ENCODE measurements at places on chromosomes 1 and 21.

GRCh38 chr1:22024485-22025367 lies 23.3 kb downstream of the CELA3A start:
- peak; percentile 84 for DNase-seq

DNA sequence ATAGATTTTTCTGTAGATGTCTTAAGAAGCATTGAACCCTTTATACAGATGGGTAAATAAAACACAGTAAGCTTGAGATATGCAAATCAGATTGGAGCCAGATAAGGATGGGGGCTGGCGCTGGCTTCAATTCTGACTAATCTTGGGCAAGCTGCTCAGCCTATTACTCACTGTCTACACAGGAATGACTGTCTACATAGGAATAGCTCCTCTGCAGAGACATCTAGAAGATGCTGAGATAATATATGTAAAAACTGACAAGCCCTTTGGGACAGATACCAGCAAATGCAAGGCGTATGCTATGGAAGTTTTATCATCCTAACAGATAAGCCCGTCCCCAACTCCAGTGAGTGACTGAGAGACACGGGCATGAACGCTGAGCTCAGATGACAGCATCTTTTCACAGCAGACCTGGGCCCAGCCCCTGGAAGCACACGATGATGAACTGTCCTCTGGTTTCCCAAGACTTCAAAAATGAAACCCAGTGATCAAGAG lies 1.7 kb downstream of the CLDN14 start:
- no peak for DNase-seq

GRCh38 chr1:19368964-19369363 lies 56.8 kb downstream of the SLC66A1 start:
- no peak for DNase-seq

DNA sequence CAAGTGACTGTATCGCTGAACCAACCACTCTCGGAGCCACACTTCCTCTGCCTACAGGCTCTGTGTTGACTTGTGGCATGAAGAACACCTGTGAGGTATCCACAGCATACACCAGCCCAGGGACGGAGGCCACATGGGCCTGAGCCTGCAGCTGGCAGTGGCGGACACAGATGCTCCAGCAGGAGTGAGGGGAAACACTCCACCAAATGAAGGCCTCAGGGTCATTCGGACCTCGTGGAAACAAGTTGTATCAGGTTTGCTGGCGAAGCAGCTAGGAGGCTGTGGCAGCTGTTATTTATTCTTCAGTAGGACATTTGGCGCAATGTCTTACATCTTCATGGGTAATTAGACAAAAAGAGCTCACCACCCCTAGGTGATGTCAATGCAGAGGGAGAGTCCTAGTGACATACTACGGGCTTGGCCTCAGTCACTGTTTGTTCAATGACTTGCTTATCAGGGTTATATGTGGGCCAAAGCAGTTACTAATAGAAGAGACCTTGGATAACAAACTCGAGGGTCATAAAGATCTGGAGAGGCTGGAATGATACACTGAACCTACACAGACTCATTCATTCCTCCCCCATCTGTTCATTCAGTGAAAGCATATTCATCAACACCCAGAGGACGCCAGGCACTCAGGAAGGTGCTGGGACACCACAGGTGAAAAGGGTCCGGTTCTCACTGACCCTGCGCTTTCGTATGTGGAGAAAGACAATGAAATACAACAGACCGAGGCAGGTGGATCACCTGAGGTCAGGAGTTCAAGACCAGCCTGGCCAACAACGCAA lies 11.6 kb upstream of the ETS2 start:
- DNase-seq, result no peak

- no peak for DNase-seq
Observed at GRCh38 chr1:8016210-8016894, 9.8 kb downstream of the ERRFI1 start.

DNA sequence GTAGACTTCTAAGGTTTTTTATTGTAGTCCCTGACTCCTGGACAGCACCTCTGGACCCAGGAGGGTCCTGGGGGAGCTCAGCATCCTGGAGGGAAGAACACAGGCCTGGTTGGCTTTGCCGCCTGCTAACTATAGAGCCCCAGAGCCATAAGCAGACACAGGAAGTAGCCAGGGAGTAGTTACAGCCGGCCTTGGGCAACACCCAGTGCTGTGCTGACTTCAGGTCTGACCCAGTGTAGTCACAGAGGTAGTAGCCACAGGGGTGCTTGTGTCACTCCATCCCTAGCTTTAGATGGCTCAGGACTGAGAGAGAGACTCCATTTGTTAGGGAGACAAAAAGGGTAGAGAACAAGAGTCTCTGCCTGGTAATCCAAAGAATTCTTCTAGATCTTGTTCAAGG lies 21.9 kb downstream of the MCOLN2 start:
- no peak for DNase-seq

DNA sequence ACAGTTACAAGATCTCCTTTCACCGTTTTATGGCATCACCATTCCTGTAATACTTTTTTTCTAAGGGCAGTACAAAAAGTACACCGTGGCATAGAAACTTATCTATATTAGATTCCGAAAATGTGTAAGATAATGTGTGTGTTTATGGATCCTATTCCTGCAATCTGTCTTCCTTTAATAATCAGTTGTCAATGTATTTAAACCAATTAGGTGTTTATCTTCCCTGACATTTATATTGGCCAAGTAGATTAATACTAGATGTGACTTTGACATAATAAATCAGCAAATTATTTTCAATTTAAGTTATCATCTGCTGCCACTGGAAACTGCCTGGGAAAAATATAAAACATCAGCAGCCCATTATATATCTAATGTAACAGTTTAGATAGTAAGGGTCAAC lies 770.3 kb upstream of the ADGRL2 start:
- DNase-seq, result no peak

- no peak for DNase-seq
Observed at GRCh38 chr1:193553564-193553963, 367.2 kb upstream of the B3GALT2 start.

DNA sequence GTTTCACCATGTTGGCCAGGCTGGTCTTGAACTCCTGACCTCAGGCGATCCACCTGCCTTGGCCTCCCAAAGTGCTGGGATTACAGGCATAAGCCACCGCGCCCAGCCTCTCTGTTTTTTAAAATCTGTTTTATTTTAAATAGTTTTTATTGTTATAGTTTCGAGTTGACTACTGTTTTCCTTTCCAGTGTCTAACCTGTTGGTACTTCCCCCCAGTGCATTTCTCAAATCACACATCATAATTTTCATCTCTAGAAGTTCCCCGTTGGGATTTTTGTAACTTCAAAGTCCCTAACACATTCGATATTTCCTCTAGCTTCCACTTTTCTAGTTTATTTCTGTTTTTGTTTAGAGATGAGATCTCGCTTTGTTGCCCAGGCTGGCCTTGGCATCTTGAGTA lies 7.5 kb downstream of the HES4 start:
- no peak for DNase-seq

DNA sequence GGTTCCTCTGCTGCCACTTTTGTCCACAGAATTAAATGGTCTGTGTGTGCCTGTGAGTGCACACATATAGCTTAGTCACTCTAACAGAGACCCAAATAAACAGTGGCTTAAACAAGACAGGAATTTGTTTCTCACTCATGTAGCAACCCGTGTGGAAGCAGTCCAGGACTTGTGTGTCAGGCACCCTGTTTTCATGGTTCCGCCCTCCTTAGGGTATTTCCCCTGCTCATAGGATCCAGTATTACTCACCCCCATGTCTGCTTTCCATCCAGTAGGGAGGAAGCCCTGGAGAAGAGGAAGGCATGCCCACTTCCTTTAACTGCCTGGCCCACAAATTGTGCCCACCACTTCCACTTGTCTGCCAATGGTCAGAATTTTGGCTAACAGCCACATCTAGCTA lies 41.3 kb upstream of the TACSTD2 start:
- no peak for DNase-seq

GRCh38 chr1:95554408-95554807 lies 320.4 kb downstream of the RWDD3 start:
- DNase-seq, result no peak

- DNase-seq, result no peak
Observed at GRCh38 chr1:32774950-32775634, 42.1 kb downstream of the YARS1 start.

GRCh38 chr1:200265881-200266280 lies 144.0 kb downstream of the ZNF281 start:
- no peak for DNase-seq

DNA sequence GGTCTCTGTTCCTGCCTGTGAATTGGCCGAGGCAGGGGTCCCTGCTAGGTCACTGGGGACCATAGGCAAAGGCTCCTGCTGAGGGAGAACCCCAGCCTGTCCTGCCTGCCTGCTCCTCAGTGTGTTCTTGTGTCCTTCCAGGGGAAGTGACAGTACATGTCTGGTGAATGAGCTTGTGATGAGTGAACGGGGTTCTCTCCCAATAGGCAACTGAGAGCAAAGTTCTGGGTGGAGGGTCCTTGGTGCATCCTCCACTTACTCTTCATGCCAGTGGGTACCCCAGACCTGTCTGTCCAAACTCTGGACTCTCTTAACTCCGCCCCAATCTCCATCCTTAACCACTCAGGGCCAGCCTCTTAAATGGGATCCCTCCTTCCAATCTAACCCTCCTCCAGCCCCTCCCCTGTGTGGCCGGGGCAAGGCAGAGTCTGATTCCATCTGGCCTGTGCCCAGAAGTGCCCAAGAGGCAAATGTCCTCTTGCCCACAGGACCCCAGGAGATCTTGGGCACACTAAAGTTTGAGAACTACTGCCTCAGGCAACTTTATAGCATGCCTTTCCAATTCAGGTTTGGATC lies 2.0 kb downstream of the XKR8 start:
- no peak for DNase-seq

DNA sequence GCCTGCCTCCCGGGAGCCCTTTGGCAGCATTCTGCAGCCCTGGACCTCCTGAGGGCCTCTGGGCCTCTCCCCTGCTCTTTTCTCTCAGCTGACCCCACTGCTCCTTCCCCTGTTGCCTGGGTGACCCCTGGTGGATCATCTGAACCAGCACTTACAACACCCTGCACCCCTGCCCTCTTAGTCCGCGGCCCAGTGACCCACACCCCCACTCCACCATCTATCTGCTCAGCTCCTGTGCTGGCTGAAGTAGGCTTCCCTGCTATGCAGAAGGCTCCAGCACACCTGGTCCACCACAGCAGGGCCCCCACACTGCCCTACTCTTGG lies 74.0 kb downstream of the DMRTA2 start:
- no peak for DNase-seq

DNA sequence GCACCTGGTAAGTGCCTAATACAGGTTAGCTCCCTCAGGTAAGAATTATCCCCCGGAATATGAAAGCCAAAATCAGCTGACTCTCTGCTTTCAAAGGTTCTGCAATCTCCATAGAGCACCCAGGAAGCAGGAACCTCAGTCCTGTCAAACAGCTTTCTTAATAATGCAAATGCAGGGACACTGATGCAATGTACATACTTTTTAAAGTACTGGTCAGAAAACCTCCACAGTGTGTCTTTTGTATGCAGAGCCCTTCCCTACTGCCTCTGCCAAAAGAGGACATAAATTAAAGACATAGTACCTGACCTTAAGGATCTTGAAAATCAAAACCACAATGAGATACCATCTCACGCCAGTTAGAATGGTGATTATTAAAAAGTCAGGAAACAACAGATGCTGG lies 365.0 kb upstream of the KAZN start:
- DNase-seq, result no peak

DNA sequence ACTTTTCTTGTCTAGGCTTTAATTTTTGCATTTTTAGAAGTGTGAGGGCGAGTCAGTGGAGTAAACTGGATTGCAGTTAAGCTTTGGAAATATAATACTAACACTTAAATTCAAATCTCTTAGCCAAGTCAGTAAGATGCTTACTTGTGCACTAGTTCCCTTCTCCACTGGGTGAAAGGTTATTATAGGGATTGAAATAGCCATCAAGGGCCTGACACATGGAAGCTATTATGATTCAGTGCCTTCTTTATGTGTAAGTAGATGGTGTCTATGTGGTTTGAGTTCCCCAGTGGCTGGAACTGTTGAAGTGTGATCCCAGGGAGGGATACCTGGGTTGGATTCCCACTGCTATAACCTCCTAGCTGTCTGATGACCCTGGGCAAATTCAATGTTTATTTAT lies 24.7 kb upstream of the DMRTA2 start:
- DNase-seq, result no peak

DNA sequence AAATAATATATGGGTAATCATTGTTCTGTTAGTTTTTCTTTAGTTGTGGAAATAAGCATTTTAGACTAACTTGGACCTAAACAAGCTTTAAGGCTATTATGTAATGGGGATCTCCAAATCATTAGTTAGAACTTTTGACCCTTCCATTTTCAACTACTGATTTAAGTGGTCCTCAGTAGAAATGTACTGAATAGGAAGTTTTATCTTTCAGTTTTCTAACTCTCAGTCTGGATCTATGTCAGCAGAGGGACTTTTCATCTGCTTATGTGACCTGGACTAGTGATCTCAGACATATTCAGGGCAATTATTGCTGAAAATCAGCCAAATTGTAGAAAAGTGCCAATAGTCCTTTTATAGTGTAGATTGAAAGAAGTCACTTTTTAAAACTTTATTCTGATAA lies 56.0 kb downstream of the SASS6 start:
- no peak for DNase-seq

DNA sequence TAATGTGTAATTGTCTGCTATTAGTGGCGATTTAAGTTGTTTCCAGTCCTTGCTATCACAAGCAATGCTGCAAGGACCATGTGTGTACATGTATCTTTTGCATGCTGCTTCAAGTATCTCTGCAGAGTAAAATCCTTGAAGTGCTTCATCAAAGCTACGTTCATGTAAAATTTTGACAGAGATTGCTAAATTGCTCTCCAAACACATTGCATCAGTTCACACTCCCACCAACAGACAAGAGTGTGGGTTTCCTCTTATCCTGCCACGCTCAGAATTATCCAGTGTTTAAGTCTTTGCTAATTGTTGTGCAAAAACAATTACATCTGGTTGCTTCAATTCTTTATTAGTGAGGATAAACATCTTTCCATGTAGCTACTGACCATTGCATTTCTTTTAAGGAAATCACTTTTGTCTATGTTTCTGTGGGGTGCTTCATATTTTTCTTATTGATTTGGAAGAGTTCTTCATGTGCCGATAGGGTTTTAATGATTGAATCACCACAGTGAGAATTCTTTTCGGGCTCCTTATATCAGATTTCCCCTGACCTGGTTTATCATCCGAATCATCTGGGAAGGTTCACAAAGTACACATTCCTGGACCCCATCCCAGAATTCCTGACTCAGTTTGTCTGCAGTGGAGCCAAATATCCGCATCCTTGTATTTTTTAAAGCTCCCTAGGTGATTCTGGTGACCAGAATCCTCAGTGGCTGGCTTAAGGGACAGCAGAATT lies 56.3 kb upstream of the GALNT2 start:
- DNase-seq, result no peak

GRCh38 chr1:77412069-77412819 lies 130.4 kb downstream of the AK5 start:
- no peak for DNase-seq

DNA sequence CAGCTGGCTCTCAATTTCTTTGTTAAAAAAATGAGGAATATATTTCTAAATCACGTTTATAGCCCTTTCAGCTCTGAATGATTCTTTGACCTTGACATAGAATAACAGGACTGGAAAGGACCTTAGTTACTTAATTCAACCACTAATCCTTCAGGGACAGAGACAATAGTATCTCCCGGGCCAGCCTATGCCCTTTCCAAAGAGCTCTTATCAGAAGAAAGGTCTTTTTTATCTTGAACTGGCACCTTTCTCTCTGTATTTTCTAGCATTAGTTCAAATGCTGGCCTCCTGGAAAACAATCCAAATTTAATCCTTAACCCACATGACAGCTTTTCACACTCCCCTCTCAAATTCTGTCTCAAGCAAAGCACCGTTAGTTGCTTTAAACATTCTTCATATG lies 44.8 kb upstream of the FBXO28 start:
- no peak for DNase-seq
